Stimulated activated CD4-positive, alpha-beta T cell treated with anti-CD3 and anti-CD28 coated beads, TNF-alpha, amount 100 ng/mL, for 4 hours (primary cell): ENCODE measurements at places on chromosomes 6 and 20.

GRCh38 chr6:31007694-31008093 is 2.6 kb upstream of the MUC22 start:
- no peak for DNase-seq

GRCh38 chr6:21200134-21200870 is 393.2 kb upstream of the SOX4 start:
- DNase-seq = no peak

DNA sequence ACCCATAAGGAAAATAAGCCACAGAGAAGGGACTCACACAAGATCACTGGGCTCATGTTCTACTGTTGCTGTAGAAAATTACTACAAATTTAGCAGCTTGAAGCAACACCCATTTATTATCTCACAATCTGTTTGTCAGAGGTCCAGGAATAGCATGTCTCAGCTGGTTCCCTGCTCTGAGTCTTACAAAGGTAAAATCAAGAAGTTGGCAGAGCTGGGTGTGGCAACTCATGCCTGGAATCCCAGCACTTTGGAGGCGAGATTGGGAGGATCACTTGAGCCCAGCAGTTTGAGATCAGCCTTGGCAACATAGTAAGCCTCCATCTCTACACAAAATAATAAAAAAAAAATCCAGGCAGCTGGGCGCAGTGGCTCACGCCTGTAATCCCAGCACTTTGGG is 28.5 kb upstream of the ZNF831 start:
- DNase-seq = no peak

DNA sequence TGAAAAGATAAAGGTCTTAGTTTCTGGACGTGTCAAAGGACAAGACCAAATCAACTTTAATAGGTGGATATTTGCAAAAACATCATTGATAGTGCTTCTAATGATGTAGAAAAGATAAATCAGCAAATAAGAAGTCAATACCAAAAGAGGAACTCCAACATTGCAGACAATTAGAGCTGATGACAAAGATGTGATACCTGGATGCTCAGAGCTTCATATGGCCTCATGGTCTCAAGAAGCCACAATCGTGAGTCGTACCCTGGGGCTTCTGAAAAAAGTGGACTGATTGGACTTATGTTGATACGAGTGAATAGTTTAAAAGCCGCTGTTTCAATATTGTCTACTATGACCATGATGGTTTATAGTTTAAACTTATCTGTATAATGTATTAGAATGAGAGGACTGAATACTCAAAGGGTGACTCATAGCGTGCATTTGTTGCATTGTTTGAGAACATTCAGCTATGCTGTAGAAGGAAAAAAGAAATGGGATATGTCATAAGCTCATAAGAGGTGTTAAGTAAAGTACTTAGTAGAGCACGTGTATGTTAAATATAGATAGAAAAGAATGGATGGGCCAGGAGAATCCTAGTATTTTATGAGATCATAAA is 54.6 kb upstream of the RIPOR2 start:
- no peak for DNase-seq

DNA sequence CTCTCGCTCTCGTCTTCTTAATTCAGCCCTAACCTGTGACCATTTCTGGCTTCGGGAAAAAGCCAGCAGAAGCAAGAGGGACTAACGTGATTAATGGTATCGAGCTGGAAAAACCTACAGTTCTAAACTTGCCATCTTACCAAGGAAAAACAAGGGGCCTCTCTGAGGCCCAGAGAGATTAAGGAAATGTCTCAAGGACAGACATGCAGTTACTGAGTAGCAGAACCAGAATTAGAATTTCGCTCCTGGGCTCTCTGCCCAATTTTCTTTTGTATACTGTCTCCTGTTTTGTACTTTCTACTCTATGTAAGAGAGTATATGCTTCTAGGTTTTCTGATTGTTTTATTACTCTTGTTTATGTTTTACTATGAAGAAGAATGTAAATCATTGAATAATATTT is 67.8 kb upstream of the LTV1 start:
- DNase-seq = no peak

DNA sequence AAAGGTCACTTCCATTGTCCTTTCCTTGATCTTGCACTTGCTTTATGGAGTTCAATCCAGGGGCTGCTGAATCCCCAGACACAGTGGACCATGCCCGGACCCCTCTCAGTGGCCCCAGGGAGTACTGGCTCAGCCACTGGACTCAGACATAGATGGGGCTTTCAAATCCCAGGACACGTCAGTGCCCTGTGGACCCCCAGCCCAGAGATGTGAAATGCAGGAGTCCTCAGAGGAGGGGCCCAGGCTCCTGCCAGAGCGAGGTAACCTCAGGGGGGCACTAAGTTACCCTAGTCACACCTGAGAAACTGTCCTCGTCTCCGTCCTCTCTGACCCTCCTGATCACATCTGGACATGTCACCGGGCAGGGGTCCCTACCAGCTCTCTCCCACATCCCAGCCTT is 18.7 kb upstream of the APMAP start:
- DNase-seq = no peak

DNA sequence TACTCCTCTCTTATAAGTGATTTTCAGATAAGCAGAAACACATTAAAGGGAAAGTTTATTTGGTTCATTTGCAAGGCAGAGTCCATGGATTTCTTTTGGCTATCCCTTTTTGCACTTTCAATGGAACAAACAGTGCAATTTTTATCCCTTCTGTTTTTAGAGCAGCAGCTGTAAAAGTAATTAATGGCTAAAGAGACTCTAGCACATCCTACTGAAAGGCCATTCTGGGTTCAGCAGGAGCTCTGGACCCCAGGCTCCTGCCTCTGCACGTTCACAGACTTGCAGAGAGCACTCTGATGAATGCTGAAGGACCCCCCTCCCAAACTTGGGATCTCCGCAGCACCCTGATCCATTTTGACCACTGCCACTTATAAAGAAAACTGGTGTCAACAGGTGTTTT is 40.3 kb upstream of the PDE7B start:
- no peak for DNase-seq

- no peak for DNase-seq
Measured at GRCh38 chr6:117992856-117993255, 85.8 kb downstream of the SLC35F1 start.

- no peak for DNase-seq
Measured at GRCh38 chr20:32012159-32012688, 2.0 kb downstream of the CCM2L start.

DNA sequence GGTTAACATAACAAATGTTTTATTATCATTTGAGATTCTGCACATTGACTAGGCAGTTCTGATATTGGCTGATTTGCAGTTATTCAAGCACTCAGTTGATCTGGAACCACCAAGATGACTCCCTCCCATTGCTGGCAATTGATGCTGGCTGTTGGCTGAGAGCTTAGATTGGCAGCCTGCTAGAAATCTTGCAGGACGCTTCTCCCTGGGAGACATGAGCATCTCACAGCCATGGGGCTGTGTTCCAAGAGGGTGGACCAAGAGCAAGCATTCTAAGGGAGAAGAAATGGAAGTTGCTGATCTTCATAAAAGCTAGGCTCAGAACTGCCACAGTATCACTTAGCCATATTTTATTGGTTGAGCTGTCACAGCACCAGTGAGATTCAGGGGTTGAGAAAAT is 233.4 kb upstream of the ID4 start:
- DNase-seq = no peak

DNA sequence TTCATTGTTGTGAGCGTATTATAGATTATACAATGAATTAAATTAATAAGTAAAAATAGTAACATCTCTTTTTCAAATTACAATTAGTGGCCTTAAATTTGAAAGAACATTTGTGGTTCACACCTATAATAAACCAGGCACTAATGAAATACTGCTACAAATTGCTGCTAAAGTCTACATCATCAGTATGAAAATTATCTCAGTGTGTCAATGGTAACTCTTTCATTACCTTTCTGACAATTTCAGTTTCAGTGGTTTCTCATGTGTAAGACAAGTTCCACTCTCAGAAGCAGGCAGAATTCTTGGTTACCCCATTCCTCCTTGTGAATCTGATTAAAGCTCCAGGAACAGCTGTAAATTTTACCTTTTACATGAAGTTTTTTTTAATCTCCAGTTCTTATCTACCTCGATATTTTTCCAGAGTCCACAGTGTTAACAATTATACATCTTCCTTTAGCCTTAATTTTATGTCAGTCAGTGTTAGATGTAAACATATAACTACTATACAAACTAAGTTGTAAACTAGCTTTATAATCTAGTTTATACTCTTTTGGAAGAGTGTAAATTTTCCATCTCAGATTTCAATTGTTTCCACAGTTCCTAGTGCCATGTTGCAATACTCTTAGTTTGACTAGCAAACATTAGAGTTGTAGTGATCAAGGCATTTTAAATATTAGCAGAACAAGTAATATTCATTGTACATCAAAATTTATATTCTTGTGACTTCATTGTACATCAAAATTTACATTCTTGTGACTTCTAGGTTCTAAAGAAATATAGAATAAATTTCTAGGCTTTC is 1038.4 kb downstream of the EPHA7 start:
- DNase-seq = no peak

GRCh38 chr20:16415071-16416053 is 157.9 kb downstream of the KIF16B start:
- no peak for DNase-seq

- DNase-seq = no peak
Measured at GRCh38 chr6:89984926-89985750, 90.9 kb downstream of the GJA10 start.

GRCh38 chr20:61360296-61360695 is 108.2 kb downstream of the CDH4 start:
- no peak for DNase-seq

- DNase-seq = no peak
Measured at GRCh38 chr20:35503841-35504561, 25.5 kb downstream of the C20orf173 start.

DNA sequence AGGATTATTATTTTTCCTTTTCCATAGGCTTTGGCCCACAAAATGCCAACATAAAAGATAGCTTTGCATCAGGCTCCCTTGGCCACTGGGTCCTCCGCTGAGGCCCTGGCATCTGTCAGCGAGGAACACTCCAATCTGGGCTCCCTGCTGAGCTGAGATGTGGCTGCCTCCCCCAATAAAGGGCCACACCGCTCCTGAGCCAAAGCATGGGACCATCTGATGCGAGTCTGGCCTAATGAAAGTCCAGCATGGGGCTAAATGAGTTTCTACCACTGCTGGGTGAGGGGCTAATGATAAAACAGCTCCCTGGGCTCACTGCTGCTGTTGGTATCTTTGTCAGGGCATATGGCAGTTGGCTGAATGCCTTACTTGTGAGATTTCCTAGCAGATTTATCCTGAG is 817.5 kb upstream of the SLC35B3 start:
- no peak for DNase-seq

DNA sequence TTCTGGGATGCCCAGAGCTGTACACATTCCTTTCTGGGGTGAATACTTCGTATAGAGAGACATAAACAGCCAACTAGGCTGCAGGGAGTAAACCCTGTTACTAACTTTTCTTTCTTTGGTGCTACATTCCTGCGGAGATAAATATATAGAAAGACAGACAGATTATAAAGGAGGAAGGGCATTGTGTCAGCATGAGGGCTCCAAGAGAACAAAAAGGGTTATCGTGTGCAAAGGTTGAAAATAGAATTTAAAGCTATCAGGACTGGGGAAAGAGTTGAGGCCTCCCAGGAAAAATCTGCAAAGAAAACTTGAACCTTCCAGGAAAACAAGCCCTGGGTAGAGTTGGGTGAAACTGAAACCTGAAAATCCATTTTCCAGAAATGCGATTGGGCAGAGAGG is 68.0 kb downstream of the TMEM170B start:
- DNase-seq = no peak

DNA sequence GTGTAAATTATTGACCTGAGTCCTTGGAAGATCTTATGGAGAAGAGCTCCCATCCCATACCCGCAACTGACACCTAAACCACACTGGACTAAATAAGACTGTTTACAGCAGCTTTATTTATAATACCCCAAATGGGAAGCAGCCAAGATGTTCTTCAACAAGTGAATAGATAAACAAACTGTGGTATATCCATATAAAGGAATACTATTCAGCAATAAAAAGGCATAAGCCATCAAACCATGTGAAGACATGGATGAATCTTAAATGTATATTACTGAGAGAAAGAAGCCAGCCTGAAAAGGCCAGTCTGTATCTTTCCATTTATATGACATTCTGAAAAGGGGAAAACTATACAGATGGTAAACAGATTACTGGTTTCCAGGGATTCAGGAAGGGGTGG is 212.7 kb downstream of the TPBG start:
- no peak for DNase-seq

GRCh38 chr20:44099832-44100231 is 87.2 kb downstream of the JPH2 start:
- DNase-seq = no peak
